Left cardiac atrium (tissue), 4 donors: ENCODE measurements at places on chromosomes 12 and 14. TPM values are rescaled to one million over a fixed set of nuclear protein-coding genes. Genes with fewer than 3 reads are reported as not detected.

- DNase-seq: no peak
These were observed 8.2 kb upstream of the SERPINA11 start for GRCh38 chr14:94460631-94461416.

DNA sequence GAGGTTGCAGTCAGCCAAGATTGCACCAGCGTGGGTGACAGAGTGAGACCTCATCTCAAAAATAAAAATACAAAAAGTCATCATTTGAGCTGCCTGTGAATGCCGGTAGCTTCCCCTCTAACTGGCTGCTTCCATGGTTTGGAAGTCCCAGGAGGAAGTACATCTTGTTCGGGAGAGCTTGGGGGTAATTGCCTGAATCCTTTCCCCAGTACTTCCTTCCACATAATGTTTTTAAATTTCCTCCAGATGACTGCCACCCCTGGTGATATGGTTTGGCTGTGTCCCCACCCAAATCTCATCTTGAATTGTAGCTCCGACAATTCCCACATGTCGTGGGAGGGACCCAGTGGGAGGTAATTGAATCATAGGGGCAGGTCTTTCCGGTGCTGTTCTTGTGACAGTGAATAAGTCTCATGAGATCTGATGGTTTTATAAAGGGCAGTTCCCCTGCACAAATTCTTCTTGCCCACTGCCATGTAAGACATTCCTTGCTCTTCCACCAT lies 87.2 kb downstream of the SPRING1 start:
- no peak for DNase-seq

GRCh38 chr14:54025661-54026060 lies 69.0 kb upstream of the BMP4 start:
- no peak for DNase-seq

DNA sequence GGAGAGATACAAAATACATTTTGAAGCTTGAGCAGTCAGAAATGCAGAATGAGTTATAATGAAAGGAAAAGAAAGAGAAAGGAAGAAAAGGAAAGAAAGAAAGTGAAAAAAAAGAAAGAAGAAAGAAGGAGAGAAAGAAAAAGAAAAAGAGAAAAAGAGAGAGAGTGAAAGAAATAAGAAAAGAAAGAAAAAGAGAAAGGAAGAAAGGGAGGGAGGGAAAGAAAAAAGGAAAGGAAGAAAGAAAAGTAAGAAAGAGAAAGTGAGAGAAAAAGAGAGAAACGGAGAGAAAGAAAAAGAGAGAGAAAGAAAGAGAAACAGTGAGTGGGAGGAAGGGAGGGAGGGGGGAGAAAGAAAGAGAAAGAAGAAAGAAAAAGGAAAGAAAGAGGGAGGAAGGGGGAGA lies 549.9 kb downstream of the GALC start:
- no peak for DNase-seq

- no peak for DNase-seq
These were observed 8.6 kb downstream of the INF2 start for GRCh38 chr14:104697892-104698583.

GRCh38 chr12:2228535-2228934 lies 175.7 kb downstream of the CACNA1C start:
- no peak for DNase-seq

DNA sequence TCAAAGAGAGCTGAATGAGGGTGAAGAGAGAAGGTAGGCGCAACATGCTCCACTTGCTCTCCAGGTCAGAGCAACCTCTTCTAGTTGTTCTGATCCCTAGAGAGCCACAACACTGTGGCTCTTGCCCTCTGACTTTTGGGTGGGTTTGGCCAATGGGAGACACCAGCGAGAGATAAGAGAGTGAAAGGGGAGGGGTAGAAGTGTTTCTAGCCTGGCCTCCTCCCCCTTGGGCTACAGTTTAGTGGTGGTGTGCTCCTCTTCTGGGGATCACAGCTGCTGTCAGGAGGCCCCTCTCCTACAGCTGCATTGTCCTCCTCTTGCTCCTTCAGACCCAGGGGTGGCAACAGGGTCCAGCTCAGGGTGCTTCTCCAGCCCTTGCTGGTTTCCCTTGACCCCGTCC lies 454.8 kb downstream of the FUT8 start:
- DNase-seq: no peak

- peak; percentile 61 for DNase-seq
These were observed 43.4 kb downstream of the PSMA6 start for GRCh38 chr14:35335388-35336092.

- DNase-seq: no peak
These were observed 1.4 kb upstream of the DIO3 start for GRCh38 chr14:101559624-101560533.

GRCh38 chr14:92785667-92786426 lies 8.3 kb upstream of the GOLGA5 start:
- DNase-seq: peak; percentile 75

- no peak for DNase-seq
These were observed 6.1 kb upstream of the FAIM2 start for GRCh38 chr12:49909826-49910225.

- no peak for DNase-seq
These were observed 47.3 kb upstream of the PAWR start for GRCh38 chr12:79737875-79738718.

DNA sequence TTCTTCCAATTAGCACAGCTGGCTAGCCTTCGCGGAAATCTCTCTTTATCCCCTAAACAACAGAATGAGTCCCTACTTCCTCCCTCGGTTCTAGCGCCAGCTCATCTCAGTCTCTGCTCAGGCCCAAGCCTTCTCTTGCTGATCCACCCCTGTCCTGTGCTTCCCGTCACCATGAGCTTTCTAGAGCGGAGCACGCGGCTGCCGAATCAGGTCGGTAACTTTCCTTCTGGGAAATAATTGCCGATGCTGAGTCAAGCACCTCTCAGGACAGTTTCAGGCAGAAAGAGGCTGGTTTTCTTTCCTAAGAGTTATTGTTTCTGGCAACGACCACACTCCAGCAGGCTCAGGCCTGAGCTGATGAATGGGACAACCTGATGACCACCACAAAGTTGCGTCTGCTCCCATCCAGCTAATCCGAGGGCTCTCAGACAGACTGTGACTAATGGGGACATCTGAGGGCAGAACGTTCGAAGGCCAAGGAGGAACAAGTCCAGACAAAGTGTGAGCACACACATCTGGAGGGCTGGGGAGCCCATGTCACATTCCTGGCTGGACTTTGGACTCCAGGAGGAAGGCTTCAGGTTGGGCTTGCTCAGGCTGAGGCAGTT lies 13.6 kb upstream of the GPR68 start:
- DNase-seq: peak; percentile 71

DNA sequence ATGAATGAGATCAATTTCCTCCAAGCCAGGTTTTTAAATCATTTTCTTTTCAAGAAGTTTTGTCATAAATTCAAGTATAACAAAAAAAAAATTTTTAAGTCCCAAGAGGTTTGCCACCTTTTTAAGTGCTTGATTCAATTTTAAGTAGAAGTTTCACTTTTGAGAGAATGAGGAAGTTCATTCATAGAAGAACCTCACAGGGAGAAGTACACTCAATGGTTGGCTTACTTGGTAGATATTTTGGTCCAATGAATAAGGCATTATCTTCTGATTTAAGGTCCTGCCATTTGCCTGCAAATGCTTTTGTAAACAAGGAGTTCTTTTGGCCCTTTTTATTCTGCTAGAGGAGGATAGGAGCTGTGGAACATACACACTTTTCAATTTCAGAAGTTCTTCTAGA lies 96.7 kb upstream of the NOVA1 start:
- no peak for DNase-seq

The ACSM4 gene
- not detected for total RNA-seq

The CPM gene
- 35.0 TPM for total RNA-seq

The JAG2 gene
- total RNA-seq: 22.4 TPM

The MYO1H gene
- total RNA-seq: 2.0 TPM

The RIMKLB gene
- total RNA-seq: 15.7 TPM

The RASSF9 gene
- total RNA-seq: 2.1 TPM

The PLA2G1B gene
- total RNA-seq: not detected

The SETD3 gene
- 116 TPM for total RNA-seq

The MDM2 gene
- total RNA-seq: 59.8 TPM

The RHOJ gene
- 19.5 TPM for total RNA-seq

The TSPAN8 gene
- 1.2 TPM for total RNA-seq

The KRT72 gene
- not detected for total RNA-seq
